ENCODE measurements at places on chromosomes 4 and X. TPM values are rescaled to one million over a fixed set of nuclear protein-coding genes. Genes with fewer than 3 reads are reported as not detected.

FGD1 gene
- total RNA-seq, result 7.5 TPM

ZCCHC12 gene
- 0.51 TPM for total RNA-seq

FGF2 gene
- 19.2 TPM for total RNA-seq

MAOB gene
- total RNA-seq, result 3.2 TPM

POLN gene
- total RNA-seq, result 7.6 TPM

SYNPO2 gene
- 111 TPM for total RNA-seq

SSX4 gene
- total RNA-seq, result not detected

ODAPH gene
- not detected for total RNA-seq

PNMA3 gene
- 1.2 TPM for total RNA-seq
